ENCODE measurements at places on chromosomes 6 and 20. TPM values are rescaled to one million over a fixed set of nuclear protein-coding genes. Genes with fewer than 3 reads are reported as not detected.
A peak's percentile ranks its signal among the peaks of the same experiment; 100 is the strongest.

Gene HLA-F
- polyA plus RNA-seq: 20.2 TPM

Gene TMEM14A
- polyA plus RNA-seq: 57.0 TPM

Gene XKR7
- 0.12 TPM for polyA plus RNA-seq

Gene TAAR1
- 0.21 TPM for polyA plus RNA-seq

Gene TM9SF4
- 53.1 TPM for polyA plus RNA-seq

DNA sequence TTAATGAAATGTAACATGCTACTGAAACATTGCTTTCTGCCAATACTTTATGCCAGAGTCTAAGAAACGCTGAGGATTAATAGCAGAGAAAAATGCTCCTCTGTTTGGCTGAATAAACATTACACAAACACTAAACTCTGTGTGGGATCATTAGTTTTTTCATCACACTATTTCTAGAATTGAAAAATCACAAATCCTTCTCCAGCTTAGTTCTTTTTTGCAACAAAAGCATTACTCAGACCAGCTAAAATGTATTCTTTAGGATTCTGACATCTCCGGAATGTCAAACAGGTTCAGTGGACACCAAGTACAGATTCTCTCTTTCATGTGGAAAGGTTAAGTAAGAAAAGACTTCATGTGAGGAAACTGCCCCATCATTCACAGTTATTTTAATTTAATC lies 226.9 kb downstream of the SIM1 start:
- no peak for DNase-seq

- DNase-seq: peak; percentile 51
These were observed 623 bp upstream of the SNX9 start for GRCh38 chr6:157822245-157823000.
